Cerebellum (tissue), 4 donors: ENCODE measurements at places on chromosomes 1 and 21.

- no peak for DNase-seq
Observed at GRCh38 chr1:77263708-77264107, 18.1 kb upstream of the AK5 start.

GRCh38 chr1:230909974-230910754, 41.8 kb upstream of the C1orf198 start:
- peak; percentile 85 for DNase-seq

GRCh38 chr1:168005529-168005928, 68.7 kb upstream of the MPC2 start:
- DNase-seq: no peak

DNA sequence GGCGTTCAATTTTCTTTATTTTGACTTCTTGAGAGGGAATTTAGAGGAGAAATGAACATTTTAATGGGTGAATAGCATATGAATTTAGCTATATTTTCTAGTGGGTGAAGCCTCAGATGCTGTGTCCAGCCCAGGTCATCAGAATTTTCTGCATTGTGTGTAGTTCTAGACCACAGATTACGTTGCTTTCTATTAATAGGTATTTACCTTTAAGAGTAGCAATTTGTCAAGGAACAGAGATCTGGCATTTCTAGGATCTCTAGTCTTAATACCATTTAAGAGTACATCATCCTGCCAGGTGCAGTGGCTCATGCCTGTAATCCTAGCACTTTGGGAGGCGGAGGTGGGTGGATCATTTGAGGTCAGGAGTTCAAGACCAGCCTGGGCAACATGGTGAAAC, 20.7 kb downstream of the TDRD5 start:
- no peak for DNase-seq

GRCh38 chr1:239952348-239953308, 139.1 kb upstream of the FMN2 start:
- peak; percentile 1 for DNase-seq

DNA sequence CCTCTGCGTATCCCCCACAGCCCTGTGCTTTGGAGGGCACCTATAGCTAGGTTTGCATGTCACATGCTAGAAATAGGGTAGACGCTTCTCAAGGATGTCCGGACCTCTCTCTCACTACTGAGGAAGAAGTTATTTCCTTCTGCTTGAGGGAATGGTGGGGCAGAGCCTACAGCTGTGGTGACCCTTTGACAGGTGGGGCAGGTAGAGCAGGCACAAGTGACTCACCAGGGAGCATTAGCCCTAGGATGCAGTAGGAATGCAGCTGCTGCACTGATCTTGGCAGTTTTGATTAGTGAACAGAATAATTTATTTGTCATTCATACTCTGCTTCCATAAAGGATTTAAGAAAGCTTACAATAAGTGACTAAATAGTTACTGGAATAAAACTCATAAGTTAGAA, 129.6 kb upstream of the HOOK1 start:
- no peak for DNase-seq

DNA sequence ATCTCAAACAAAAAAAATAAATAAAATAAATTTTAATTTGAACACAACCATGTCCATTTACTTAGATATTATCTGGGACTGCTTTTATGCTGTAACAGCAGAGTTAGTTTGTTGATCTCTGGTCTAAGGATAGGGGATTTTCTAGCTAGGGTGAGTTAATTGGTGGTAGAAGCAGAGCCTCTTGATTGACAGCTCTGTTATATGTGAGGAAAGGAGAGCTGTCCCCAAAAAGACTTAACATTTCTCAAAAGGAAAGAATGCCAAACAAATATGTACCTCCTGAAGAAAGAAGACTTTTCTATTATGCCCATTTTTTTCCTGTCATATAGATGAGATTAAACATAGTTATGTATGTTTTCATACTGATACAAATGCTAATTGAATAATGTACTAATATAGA, 37.8 kb downstream of the MAN1A2 start:
- DNase-seq: no peak

- DNase-seq: no peak
Observed at GRCh38 chr1:228964178-228965089, 229.2 kb downstream of the RHOU start.

- DNase-seq: no peak
Observed at GRCh38 chr1:187928288-187928687, 1099.5 kb downstream of the PLA2G4A start.

DNA sequence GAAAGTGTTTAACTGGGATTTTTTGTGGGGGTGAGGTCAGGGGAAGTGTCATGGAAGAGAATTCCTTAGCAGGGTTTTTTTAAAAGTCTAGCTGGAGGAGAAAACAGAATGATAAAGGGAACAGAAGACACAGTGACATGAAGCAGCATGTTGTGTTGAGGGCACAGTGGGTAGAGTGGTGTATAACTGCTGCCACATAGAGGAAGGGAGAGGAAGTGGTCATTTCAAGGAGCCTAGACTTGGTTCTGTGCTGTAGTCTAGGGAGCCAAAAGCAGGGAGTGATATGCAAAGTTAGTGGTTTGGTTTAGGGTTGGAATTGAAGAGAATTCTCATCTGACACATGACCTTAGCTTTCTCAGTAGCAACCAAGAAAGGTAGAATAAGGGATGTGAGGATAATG, 10.2 kb downstream of the EEIG2 start:
- DNase-seq: no peak

DNA sequence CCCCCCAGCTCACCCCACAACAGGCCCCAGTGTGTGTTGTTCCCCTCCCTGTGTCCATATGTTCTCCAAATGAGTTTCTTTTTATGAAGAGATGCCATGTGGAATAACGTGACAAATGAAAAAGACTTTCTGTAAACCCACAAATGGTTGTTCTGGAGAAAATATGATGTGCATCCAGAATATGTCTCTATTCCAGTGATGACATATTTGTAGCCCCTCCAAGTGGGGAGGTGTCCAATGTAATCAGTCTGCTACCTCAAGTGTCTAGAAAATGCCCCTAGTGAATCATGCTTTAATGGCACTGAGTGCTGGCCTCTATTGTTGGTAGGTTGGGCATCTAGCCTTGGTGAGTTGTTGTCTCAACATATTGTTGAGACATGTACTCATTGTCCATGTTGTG, 179.6 kb downstream of the KCNK2 start:
- no peak for DNase-seq

GRCh38 chr1:119984771-119985170, 84.7 kb downstream of the NOTCH2 start:
- DNase-seq: no peak

GRCh38 chr1:6632588-6633514, 8.2 kb downstream of the THAP3 start:
- DNase-seq: no peak

DNA sequence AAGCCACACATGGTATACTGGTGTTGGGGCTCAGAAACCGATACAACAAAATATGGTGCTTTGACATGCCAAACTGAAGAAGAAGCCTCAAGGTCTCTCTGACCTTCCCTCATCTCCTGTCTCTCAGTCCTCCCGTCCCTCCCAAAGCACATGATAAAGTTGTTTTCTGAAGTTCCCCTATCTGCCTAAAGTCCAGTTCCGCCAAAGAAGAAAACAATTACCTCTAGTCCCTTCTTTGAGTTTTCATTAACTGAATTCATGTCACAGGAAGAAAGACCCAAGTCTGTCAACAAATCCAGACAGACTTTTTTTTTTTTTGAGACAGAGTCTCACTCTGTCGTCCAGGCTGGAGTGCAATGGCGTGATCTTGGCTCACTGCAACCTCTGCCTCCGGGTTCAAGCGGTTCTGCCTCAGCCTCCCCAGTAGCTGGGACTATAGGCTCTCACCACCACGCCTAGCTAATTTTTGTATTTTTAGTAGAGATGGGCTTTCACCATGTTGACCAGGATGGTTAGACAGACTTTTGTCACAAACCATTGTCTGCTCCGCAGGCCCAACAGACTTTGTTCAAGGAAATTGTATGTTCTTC, 32.2 kb upstream of the SLC2A1 start:
- DNase-seq: no peak

DNA sequence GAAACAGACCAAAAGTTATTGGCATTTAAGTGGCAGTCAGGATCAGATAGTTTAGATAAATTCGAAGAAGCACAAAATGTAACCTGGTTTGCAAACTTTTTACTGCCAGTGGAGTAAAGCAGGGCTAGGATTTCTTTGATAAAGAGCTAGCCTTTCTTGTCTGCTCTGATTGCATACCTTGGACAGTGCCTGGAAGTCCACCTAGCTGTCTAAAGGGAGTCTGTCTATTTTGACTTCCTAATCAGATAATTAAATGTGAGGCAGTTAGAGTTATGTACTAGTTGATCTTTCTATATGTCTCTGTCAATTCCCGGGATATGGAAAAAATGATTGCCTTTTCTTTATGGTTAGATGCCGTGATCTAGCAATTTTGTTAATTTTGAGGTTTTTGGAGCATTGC, 4.1 kb downstream of the GPSM2 start:
- no peak for DNase-seq

DNA sequence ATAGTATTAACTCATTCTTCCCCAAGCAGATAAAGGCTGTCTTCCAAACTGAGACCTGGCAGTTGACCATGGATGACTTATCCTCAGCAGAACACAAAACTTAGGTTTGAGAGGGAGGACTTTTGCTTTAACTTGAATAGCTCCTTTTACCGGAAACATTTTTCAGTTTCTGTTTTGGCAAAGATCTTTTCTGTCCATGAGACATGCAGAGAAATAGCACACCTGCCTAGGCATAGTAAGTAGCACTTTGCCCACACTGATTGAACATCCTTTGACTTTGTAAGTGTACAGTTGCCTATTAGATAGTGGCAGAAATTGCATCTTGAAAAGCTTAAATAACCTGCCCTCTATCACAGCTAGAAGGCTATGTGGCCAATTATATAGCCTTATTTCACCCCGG, 1962.5 kb downstream of the MRPL39 start:
- no peak for DNase-seq

GRCh38 chr1:93251966-93252365, 71.4 kb downstream of the CCDC18 start:
- no peak for DNase-seq

DNA sequence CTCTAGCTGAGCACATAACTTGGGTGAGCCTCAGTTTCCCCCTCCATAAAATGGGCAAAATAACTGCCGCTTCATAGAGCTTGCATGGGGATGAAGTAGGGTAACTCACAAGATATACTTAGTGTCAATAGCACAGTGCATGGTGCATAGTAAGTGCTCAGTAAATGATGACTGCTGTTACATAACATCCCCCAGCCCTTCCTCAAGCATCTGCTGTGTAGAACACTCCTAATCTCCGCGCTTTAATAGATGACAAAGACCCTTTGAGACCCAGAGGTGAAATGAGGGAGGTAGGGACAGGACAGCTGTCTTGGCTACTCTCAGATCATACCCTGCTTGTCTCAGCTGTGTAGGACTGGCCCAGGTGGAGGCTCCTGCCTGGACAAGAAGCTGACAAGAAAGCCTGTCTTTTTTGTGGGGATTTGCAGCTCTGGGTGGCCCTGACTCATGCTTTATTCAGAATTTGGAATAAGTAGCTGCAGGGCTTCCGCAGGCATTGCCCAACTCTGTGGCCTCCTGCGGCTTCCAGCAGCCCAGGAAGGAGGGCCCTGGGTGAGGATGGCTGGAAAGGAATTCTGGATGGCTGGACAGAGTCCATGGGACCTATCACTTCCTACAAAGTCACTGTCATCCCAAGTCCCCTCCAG, 20.7 kb upstream of the PADI4 start:
- no peak for DNase-seq

- DNase-seq: no peak
Observed at GRCh38 chr1:185262151-185262550, 54.9 kb downstream of the IVNS1ABP start.

DNA sequence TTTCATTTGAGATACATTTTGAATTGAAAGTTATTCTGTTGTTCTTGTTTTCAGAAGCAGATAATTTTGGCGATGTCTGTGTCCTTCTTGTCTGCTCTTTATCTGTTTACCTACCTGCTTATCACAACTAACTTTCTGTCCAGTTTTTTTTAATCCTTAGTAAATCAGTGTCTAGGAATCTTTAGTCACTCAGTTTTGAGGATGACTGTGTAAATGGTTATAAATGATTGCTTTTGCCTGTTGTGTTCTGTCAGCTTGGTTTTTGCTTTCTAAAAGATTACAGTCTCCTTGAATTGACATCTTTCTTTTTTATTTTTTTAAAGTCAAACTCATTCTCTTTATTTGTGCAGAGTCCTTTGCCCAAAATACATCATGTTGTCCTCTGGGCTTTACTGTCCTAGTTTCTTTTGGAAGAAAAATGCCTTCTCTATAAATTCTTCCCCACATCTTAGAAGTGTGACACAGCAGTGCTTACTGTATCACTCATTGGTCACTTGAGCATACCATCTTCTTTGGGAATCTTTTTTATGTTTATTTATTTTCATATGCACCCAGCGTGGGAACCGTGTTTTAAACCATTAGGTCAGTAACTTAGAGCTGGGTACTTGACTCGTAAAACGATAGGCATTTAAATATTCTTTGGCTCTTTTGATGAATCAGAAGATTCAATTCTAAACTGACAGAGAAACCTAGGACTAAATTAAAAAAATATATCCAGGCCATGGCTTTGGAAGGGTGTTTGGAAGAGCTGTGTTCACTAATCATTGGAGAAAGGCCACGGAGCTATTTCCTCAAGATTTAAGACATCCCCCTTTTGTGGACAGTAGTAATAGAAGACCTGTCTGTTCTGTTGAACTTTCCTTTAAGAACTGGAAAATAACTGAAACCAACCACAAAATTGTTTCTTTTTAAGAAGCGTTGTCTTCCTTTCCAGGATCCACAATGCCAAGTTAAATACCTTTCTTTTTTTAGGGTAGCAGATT, 20.9 kb downstream of the LAMC1 start:
- DNase-seq: no peak

GRCh38 chr1:244211559-244211944, 160.5 kb downstream of the ZBTB18 start:
- DNase-seq: no peak

DNA sequence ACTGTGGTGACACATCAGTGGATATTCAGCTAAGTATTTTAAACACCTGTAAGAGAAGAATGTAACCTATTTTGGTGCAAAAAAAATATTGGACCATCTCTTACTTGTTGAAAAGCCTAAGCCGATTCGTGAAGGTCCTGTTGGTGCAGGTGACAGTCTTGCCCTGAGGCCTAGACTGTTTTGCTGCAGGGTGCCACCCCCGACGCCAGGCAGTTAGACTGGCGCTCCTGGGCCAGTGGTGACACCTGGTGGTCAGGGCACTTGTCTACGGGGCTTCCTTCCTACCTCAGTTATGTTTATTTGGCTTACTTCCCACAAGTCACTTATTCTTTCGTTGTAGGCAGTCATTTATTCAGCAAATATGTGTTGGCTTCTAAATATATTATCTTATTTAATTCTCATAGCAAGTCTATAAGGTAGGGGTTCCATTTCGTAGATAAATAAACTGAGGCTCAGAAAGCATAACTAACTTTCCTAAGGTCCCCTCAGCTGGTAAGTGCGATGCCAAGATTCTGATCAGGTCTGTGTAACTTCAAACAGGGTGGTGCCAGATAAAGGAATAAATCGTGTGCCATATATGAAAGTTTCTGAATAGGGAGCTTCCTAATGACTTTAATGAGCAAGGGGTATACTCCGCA, 1.9 kb downstream of the EEIG2 start:
- DNase-seq: peak; percentile 18

DNA sequence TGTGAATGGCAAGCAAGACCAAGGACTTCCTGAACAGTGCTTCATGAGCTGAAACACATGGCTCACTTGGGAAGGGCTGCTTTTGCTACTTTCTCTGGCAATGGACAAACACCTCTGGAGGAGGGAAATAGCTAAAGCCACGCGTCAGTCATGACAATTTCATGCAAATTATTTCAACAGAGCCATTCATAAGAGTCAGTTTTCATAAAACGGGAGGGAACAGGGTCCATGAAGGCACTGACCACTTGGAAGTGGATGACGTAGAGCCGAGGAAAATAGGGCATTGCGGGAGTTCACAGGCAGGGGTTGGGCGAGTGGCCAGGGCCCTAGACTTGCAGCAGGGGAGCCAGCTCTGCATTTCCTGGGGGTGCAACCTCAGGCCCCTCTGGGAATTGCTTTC, 43.9 kb downstream of the SDC3 start:
- DNase-seq: no peak
